Left renal pelvis (tissue), 4 donors: ENCODE measurements at places on chromosomes 12 and 14.

DNA sequence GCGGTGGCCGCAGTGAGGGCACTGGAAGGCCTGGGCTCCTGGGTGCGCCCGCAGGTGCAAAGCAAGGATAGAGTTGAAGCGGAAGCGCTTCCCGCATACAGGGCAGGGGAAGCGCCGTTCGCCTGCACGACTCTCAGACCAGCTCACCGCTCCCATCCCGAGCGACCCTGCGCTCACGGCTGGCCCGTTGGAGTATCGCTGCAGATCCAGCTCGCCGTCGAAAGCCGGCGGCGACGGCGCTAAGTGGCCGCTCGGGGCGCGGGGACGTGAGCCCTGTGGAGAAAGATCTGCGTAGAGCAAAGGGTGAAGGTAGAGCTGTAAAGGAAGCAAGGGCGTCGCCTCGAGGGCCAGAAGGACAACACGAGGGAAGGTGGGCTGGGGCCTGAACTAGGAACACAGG is 5.4 kb downstream of the ZNF219 start:
- DNase-seq = no peak

- no peak for DNase-seq
Observed at GRCh38 chr12:113135178-113136127, at the start of gene RASAL1. TSS of gene RASAL1 (minus strand) at chr12:113135761. CDS start at chr12:113135462, 299 bp downstream.

GRCh38 chr12:8052679-8053078 is 13.5 kb downstream of the C3AR1 start:
- no peak for DNase-seq

- DNase-seq = no peak
Observed at GRCh38 chr14:60349663-60350365, 100.8 kb downstream of the PPM1A start.

- no peak for DNase-seq
Observed at GRCh38 chr14:67512463-67513310, 20.4 kb upstream of the PLEKHH1 start.

GRCh38 chr14:90276646-90277367 is 20.5 kb downstream of the PSMC1 start:
- no peak for DNase-seq

- DNase-seq = no peak
Observed at GRCh38 chr12:48602192-48602989, 32.5 kb upstream of the LALBA start.

DNA sequence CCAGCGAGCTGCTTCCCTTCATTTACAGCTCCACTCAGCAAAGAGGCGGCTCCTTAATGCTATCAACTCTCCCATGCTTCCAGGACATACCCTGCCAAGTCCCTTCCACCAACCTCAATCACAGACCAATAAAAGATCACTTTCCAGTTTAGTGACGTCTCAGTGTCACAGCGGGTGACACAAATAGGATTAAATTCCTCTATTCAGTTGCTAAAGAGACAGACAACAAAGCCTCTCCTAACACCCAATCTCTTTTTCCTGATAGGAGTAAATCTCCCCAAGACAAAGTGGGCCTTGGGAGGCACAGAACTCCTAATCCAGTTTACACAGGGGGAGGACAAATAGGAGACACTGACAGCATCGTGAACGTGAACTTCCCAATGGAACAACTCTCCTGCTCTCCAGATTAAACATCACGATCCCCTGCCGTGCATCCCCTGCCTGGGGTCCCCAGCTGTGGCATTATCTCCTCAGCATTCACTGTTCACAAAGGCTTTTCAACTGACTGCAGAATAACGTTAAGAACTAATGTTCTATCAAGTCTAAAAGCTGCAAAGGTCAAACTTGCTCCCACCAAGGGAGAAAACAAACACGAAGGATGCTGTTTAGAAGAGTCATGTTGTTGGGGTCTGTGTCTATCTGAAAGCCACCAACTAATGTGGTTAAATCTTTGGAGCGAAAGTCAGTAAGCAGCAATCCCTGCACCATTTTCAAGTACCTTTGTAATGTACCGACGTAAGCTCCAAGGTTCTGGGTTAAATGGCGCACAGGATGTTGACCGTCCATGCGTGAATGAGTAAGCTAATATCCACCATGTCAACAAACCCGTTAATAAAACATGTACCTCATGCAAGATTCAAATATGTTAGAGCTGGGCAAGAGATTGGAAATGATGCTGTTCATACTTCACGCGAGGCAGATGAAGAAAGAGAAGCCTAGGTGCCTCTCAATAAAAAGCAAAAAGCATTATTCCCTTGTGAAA is 31.5 kb downstream of the TMEM132D start:
- DNase-seq = no peak

- no peak for DNase-seq
Observed at GRCh38 chr12:14156606-14157005, 175.2 kb upstream of the GRIN2B start.

DNA sequence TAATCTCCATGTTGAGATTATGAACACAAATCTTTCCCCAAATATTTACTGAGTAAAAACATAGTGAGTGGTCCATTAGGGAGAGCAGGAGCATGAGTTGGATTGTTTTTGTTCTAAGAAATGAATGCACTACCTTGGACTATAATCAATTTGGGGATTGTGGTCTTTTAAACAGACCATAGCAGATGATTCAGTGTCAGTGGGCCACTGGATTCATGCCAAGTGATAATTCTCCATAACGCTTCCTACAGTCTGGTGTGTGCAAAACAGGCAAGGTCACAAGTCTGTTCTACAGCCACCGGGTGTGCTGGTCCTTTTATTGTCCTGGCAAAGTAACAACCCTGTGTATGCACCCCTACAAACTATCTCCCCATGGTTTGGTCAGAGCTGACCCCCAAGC is 266.3 kb downstream of the APAF1 start:
- no peak for DNase-seq

- no peak for DNase-seq
Observed at GRCh38 chr12:91171476-91171875, 11.1 kb downstream of the DCN start.
